ENCODE measurements at places on chromosomes 5 and 9.

DNA sequence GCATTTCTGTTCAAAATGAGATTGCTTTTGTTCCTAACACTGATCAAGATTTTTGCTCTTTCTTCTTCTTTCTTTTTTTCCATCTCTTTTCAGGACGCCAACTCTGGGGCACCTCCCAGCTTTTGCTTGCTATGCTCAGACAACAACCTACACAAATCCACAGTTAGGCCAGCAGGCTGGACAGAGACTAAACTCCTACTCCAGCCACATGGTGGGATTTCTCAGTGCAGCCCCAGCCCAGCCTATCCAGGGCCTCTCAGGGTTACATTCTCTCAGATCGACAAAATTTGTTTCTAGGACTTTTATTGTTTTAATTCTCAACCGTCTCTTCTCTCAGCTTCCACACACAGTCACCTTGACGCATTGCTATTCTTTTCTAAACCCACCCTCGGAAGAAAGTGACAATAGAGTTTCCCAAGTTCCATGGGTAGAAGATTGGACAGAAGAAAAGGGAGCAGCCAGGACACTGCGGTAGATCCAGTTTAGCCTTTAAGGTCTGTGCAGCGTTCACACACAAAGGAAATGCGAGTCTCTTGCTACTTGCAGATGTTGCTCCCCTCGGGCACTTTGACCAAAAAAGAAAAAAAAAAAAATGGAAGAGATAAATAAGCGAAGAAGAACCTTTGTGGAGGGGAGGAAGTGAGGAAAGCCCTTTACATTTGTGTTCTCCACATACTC is 588.6 kb upstream of the GRAMD2B start:
- no peak for DNase-seq

GRCh38 chr9:98962861-98963260 is 19.2 kb downstream of the COL15A1 start:
- DNase-seq, result no peak

DNA sequence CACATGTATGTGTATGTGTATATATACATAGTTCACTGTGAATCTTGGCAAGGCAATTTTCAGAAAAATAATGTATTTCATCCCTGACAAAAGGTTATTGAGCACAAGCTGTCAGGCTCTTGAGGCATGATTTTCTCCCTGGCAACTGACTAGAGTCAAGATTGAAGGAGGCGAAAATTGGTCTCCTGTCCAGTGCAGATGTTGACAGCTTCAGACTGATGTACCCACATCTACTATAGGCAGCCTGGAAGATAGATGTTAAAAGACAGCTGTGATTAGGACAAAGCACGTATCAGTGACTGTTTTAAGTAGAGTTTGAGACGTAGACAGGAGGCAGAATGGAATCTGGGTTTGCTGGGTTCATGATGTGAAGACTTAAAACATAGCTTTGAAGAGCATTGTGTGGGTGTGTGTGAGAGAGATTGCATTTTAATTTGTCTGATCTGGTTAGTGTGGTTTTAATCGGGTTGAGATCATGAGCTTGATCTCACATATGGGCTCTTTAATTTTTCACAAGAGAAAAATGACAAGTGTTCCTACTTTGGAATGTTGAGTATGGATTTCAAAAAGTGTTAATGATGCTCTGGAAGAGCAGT is 39.1 kb downstream of the CTNNA1 start:
- no peak for DNase-seq

DNA sequence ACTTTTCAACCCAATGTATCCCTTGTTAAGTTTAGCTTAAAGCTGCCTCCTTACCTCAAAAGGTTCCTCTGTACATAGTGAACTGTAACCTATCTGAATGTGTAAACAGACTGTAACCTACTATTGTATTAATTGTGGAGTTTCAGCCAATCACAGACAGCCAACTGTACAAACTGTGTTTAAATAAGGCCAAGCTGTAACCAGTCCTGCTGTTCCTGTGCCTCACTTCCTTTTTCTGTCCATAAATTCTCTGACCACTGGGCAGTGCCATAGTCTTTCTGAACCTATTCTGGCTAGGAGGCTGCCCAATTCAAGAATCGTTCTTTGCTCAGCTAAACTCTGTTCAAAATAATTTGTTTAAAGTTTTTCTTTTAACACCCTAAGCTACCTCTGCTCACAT is 74.7 kb upstream of the DAPK1 start:
- no peak for DNase-seq

- no peak for DNase-seq
These were observed 13.6 kb downstream of the AHRR start for GRCh38 chr5:334903-335739.

GRCh38 chr9:6051511-6051950 is 36.1 kb upstream of the RANBP6 start:
- DNase-seq, result no peak

GRCh38 chr5:128466980-128467379 is 71.1 kb downstream of the FBN2 start:
- no peak for DNase-seq

- DNase-seq, result no peak
These were observed 161.4 kb upstream of the DMRT1 start for GRCh38 chr9:680106-680505.

- no peak for DNase-seq
These were observed 384.7 kb upstream of the SMC2 start for GRCh38 chr9:103709366-103709765.

DNA sequence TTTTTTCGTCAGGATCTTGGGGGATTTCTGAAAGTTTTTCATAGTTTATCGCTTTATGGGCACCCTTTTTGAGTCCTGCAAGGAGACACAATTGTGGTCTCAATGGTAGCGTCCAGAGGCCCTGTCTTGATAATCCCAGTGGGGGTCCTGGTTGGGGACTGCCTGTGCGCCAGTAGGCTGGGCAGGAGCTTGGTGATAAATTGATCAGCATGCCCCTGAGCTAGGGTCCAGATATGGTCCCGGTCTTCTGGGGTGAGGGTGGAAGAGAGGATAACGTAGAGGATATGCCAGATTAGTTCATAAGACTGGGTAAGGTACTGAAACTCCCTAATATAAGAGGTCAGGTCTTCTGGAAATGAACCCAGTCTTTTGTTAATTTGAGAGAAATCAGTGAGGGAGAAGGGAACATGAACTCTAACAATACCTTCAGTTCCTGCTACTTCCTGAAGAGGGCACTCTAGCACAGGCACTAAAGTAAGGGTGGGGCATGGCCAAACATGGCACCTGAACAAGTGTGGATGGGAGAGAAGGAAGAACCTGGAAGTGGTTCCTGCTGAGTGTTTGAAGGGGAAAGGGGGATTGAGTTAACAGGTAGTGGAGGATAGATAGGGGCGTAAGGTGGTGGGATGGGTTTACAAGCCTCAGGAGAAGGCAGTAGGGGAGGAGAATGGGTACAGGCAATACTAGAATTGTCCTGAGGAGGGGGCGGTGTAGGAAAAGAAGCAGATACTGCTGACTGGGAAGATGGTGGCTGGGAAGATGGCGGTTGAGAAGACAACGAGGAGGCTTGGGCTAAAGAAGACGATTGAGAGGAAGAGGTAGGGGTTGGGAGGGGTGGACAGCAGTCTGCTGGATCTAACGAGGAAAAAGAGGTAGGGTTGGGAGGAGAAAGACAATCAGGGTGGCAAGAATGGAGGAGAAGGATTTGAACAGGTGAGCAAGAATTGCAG is 33.8 kb upstream of the ANXA2R start:
- DNase-seq, result no peak

- DNase-seq, result no peak
These were observed 547.7 kb downstream of the EFNA5 start for GRCh38 chr5:107123014-107123413.

DNA sequence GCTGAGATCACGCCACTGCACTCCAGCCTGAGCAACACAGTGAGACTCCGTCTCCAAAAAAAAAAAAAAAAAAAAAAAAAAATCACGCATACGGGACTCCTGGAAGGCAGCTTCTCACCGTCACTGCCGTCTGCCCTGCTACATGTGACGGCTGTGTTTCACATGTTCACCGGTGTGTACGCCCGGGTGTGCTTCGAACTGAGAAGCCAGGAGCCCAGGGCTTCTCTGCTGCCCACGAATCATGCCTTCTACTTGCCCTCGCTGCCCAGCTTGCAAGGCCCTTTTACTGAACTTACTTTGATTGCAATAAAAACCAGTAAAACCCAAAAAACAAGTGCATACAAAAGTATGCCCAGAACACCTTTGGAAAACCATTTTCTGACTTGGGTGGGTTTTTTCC is 5.8 kb upstream of the NKD2 start:
- DNase-seq, result no peak

DNA sequence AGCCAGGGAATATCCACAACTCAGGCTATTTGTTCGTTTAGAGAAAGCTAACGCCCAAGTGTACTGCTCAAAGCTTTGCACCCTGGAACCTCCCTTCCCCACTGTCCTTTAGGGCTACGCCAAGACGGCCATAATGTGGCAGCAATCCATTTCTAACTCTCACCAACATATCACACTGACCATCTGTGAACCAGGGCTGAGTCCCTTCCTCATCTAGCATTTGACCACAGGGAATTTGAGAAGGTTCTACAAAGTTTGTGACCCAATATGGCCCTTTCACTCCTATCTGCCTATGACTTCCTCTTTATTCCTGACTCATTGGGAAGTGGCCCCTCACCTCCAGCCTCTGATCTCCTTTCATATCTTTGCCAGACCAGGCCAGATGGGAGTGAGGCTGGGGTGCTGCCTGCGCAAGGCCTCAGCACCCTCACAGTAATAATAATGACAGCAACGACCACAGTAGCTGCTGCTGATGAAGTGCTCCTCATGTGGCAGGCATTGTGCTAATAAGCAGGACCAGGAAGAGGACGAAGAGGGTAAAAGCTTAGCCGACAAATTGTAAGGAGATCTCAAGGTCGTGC is 9.3 kb upstream of the ARAP3 start:
- DNase-seq, result no peak

- DNase-seq, result no peak
These were observed 87.4 kb downstream of the PSD2 start for GRCh38 chr5:139882961-139883539.

DNA sequence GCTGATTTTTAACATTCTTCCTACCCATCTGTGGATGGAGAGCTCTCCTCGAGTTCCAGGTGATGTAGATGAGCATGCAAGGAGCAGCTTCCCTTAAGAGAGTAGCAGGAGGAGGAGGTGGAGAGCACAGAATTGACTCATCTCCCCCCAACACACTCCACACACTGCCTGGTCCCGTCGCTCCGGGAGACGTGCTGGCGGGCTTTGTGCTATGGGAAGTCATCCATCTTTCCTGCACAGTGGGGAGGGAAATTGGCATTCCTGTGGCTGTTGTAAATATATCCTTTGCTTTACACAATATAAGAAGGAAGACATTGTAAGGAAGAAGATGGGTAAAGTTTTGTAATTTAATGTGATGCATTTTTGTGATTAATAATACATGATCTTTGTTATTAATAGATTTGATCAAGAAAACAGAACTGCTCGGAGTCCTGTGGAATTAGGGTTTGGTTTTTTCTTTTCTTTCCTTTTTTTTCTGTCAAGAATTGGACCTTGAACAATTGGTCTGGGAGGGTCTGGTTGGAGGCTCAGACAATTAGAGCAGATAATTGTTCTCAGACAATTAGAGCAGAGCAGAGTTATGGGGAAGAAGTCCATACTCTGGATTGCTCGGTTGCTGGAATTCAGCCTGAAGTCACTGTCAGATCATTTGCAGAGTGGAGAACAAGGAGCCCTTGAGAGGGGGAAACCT is 297.8 kb downstream of the GADD45G start:
- peak; percentile 26 for DNase-seq

All from anterior cingulate cortex (tissue), 58 donors.